ENCODE measurements at places on chromosomes 1 and 21.

DNA sequence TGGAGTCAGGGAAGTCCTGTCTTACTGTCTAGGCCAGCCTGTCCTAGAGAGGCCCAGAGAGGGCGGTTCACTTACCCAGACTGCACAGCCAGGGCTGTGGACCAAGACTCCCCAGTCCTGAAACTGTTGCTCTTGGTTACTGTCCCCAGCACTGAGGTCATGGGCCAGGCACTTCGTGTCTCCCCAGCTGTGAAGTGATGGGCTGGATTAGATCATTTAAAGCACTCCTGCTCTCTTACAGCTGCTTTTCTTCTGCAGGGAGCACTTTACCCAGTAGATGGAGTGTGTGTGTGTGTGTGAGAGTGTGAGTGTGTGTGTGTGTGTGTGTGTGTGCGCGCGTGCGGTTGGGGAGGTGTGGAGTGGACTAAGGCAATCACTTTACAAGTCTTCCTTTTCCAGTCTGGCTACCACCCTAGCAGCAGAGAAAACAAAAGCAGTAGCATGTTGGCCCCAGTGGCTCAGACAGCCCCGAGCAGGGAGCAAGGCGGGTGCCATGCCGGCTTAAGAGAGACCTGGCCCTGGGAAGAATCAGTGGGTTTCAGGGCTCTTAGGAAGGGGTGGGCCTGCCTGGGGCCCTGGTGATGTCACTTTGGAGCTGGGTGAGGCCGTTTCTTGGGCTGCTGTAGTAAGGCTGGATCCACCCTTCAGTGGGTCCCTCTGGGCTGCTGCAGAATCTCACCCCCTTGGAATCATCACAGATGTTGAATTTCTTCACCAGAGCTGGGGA, 2.4 kb downstream of the SPSB1 start:
- no peak for DNase-seq

GRCh38 chr1:163697137-163697536, 375.4 kb downstream of the NUF2 start:
- no peak for DNase-seq

GRCh38 chr1:3521426-3521825, 67.0 kb downstream of the ARHGEF16 start:
- no peak for DNase-seq

GRCh38 chr1:6971048-6971447, 185.8 kb downstream of the CAMTA1 start:
- DNase-seq: no peak

- DNase-seq: no peak
Observed at GRCh38 chr1:165824269-165824643, 3.2 kb upstream of the UCK2 start.

DNA sequence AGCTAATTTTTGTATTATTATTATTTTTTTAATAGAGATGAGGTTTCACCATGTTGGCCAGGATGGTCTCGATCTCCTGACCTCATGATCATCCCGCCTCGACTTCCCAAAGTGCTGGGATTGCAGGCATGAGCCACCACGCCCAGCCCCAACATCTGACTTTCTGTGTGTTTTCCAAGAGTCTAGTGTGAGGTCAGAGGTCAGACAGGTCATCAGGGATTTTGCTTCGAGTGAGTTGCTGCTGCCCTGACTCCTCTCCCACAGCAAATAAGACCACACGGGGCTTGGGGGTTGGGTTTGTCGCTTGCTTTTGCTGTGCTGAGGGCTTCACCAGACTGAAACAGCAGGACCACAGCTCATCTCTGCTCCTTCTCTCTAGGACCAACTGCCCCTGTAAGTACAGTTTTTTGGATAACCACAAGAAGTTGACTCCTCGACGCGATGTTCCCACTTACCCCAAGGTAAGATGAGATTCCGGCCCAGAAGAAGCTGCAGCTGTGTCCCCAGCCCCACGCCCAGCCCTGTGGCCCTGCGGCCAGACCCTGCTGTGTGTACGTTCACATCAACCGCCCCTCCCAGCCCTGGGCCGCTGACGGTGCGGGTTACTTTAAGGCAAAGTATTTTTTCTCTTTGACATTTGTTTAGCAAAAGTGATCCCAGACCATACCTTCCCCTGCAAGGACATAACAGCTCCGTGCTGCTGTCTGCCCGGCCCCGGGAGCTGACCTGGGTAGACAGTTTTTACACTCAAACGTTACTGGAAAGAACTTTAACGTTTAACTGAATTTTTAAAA, 97.5 kb downstream of the PDE9A start:
- no peak for DNase-seq

GRCh38 chr1:239989990-239990389, 101.7 kb upstream of the FMN2 start:
- DNase-seq: no peak

DNA sequence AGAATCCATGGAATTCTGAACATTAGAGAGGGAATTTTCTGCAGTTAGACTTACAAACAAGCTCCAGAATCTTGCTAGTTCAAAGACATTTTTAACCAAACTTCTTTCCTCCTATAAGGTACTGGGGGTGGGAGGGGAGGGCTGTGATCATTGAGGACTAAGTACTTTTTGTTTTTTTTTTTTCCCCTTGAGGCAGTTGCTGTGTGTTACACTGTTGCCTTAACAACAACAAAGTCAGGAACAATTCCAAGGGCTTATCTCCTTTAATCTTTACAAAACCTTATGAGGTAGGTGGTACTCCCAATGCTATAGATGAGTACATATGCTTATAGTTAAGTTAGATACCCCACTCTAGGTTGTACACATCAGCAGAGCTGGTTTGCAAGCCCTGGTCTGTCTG, 62.9 kb downstream of the PPP1R12B start:
- DNase-seq: no peak

DNA sequence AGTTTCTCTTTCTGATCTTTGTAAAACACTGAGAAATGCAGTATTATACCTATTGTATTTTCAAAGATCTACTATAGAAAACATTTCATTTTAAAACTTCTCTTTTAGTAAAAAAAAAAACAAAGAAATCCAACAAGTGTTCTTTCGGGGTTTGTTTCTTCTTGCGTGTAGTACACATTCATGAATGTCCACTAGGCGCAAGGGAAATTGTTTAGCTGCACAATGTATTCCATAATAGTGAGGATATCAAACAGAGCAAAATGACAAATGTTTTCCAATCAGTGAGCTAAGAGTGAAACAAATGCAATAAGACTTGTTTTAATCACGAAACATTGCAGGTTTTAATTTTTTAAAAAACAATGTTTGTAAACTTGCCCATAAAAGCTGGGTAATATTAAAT, 68.6 kb downstream of the LHX8 start:
- no peak for DNase-seq

GRCh38 chr1:70034403-70034802, 171.0 kb downstream of the LRRC40 start:
- no peak for DNase-seq

- no peak for DNase-seq
Observed at GRCh38 chr1:960363-961131, at the start of gene KLHL17. Gene KLHL17, plus strand, starts transcription at chr1:960584. Its CDS starts 110 bp downstream, at chr1:960694.

DNA sequence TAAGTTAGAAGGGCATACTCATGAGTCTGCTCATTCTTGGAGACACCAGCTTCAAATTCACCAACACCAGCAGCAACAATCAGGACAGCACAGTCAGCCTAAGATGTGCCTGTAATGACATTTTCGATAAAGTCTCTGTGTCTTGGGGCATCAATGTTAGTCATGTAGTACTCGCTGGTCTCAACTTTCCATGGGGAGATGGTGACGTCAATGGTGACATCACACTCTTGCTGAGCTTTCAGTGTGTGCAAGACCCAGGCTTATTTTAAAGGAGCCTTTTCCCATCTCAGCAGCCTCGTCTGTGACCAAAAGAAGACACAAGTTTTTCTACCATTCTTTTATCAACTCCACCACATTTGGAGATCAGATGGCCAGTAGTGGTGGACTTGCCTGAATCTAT, 75.5 kb downstream of the SERINC2 start:
- no peak for DNase-seq

- no peak for DNase-seq
Observed at GRCh38 chr21:38839328-38840286, 33.9 kb downstream of the ETS2 start.

DNA sequence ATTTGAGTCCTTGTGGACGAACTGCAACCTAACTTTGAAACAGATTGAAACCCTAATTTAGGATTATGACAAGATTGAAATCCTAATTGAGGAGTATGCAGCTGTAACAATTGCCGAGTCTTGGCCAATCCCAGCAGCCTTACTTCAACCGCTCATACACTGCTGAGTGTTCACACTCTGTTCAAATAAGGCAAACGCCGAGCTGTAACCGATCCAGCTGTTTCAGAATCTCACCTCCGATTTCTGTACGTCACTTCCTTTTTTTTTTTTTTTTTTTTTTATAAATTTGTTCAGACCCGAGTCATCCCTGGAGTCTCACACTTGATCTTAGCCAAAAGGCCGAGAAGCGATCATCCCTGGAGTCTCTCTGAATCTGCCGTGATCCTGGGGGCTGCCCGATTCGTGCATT, 22.3 kb upstream of the ATP5PO start:
- DNase-seq: no peak

DNA sequence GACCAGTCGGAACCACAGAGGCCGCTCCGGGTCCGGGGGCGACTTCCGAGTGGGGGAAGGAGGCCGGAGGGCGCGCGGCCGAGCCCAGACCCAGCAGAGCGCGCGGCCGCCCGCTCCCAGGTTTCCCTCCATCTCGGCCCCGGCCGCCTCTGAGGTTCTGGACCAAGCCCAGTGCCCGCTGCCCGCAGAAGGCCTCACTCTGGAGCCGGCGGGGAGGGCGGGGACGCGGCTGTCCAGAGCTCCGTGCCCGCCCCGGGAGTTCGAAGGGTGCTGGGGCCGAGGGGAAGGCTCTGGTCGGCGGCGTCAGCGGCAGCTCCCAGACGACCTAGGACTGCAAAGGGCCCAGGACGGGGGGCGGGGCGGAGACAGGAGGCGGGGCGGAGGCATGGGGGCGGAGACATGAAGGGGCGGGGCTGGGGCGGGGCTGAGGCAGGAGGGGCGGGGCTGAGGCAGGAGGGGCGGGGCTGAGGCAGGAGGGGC, 48.0 kb upstream of the SLC19A1 start:
- DNase-seq: no peak

GRCh38 chr1:84089867-84090266, 54.2 kb upstream of the PRKACB start:
- no peak for DNase-seq

GRCh38 chr1:53140451-53140850, 2.0 kb downstream of the SLC1A7 start:
- DNase-seq: no peak

DNA sequence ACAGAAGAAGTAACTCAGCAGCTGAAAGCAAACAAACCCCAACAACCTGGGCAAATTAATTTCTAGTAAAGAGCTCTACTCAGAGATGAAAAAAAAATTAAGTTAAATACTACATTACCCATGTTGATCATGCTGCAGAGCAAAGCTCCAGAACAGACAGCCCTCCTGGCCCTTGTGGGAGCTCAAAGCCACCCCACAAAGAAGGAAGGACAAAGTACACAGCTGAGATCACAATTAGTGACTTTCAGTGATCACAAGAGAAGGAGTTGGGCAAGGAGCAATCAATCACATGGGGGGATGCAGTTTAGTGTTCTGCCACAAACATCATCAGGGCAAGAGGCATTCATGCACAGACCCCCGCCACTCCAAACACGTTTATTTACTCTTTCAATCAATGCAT, 114.2 kb downstream of the DAB1 start:
- DNase-seq: no peak

GRCh38 chr1:235556807-235557206, 52.6 kb upstream of the B3GALNT2 start:
- DNase-seq: no peak

GRCh38 chr1:1562556-1563195, 12.0 kb downstream of the SSU72 start:
- DNase-seq: no peak

DNA sequence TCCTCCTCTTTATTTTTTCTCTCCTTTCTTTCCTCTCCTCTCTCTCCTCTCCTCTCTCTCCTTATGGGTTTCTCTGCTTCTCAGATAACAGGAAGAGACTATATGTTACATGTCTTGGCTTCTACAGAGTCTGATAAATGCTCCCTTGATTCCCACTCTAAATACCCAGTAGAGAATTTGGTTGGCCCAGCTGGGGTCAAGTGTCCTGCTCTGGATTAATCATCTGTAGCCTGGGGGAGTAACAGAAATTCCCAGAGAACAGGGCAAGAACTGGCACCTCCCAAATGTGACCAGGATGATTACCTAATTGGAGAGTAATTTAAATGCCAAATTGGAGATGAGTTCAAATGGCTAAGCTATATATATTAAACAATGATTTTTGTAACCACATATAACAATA, 146.1 kb upstream of the LMO4 start:
- no peak for DNase-seq

DNA sequence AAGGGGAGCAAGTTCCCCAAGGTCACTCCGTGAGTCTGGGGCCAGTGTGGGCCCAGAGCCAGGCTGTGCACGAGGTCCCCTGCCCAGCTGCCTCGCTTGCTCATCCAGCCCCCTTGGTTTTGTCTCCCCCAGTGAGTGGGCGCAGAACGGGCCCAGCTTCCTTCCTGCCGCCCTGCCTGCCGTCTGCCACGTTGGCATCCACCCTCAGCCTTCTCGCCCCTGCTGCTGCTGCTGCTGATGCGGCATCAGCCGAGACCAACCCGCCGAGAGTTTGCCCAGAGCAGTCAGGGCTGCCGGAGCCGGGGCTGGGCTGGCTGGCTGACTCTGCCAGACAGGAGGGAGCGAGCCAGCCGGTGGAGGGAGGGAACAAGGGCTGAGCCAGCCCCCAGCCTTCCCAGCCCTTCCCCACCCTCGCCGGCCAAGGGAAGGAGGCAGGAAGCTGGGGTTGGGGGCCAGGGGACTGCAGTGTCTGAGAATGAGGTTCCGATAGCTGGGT, 31.4 kb upstream of the WASF2 start:
- DNase-seq: no peak

DNA sequence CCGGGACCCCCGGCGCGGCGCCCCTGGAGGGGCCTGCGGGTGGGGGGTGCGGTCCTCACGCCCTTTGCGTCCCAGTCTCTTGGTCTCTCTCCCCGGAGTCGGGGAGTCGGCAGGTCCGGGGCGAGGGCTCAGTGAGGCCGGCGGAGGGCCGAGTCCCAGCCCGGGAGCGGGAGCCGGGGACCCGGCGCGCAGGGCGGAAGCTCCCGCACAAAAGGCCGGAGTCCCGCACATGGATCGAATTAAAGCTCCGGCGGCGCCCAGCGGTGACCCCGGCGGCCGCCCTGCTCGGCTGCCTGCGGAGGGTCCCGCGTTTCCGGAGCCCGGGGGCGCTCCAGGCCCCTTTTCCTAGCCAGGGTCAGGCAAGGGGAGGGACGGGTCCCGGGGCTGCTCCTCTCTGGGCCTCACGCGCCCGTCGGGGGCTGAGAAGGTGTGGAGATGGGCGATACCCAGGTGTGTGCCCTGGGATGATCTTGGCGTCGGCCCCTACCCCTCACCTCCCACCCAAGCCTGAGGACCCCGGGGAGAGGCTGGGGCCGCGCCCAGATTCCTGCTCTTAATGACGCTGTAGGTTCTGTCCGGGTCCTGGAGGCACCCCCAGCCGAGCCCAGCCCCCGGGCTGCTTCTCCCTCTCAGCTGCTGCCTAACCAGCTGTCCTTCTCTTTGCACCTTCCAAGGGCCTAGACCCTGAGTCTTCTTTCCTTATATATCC, 512 bp downstream of the FBLIM1 start:
- no peak for DNase-seq

- DNase-seq: no peak
Observed at GRCh38 chr1:30353637-30354036, 369.7 kb downstream of the MATN1 start.
